CD4-positive, alpha-beta T cell treated with Interleukin-12 subunit alpha and Interleukin-12 subunit beta, for 1 hour (primary cell): ENCODE measurements at places on chromosomes 7 and 10.

DNA sequence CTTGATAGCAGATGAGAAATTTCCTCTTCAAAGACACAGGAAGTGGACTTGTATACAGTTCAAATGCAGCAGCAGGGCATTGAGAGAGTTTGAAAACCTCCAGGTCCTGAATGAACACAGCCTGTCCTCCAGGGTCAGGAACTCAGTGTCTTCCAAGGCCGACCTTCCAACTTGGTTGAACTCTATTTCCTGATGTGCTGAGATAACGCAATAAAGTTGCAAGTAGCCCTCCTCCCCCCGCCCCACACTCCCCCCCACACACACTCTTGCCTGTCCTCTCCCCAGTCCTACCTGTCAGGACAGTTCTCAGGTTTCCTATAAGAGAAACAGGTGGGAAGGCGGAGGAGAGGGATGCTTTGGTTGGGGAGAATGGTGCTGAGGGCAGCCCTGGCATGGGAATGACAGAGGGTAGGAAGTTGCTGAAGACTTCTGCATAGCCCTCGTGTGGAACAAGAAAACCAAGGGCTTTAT, 90.0 kb downstream of the CCDC71L start:
- DNase-seq: no peak

DNA sequence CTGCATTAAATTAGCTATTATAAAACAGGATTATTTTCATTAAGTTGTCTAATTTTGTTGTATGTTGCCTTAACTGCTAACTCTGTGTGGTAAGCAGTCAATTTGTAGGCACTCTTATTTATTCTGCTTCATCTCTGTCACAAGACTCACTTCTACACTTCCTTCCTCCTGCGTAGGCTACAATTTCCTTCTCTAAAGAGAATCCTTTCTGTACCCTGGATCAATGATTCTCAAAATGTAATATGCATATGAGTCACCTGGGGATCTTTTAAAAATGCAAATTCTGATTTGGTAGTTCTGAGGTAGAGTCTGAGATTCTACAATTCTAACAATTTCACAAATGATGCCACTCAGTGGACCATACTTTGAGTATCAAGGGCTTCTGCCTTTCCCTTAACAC, 4.4 kb upstream of the UBE2D1 start:
- no peak for DNase-seq

DNA sequence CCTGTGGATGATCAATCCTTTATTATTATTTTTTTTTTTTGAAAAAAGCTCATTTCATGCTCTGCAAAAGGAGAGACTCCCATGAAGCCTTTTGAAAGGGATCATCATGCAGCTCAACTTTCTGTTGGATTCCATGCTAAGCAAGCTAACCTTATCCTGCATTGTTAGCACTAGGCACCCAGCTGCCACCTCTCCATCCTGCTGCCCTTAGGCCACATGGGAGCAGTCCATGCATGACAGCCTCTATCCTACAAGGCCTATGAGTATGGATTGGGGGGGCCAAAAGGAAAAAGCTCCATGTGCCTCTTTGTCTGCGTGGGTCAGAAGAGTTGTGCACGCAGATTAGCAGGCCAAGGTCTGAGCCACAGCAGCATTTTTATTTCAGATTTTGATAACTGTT, 19.2 kb downstream of the SMNDC1 start:
- no peak for DNase-seq

DNA sequence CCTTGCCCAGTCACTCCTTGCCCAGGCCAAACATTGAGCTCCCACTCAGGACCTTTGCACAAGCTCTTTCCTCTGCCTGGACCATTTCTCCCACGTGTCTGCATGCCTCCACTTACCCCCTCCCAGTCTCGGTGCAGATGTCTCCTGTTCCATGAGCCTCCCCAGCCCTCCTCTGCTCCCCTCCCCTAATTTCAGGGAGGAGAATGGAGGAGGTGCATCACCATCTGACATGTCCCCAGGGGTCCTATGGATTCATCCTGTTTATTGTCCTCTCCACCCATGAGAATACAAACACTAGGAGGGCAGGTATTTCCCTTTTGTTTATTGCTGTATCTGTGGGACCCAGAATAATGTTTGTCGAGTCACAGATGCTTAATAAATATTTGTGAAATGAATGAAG, 8.6 kb upstream of the GRID2IP start:
- no peak for DNase-seq

DNA sequence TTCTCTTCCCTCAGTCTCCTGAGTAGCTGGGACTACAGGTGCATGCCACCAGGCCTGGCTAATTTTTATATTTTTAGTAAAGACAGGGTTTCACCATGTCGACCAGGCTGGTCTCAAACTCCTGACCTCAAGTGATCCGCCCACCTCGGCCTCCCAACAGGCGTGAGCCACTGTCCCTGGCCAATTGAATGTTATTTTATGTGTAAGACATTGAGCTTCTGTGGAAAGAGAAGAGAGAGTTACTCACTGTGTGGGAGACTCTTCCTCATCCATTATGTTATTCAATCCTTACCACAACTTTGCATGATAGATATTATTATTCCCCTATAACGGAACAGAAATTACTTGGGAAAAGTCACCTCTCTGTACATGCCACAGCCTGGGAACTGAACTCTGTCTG, 32.6 kb upstream of the MXI1 start:
- no peak for DNase-seq

- DNase-seq: no peak
These were observed 5.7 kb upstream of the ZC3HAV1L start for GRCh38 chr7:139041378-139042085.

DNA sequence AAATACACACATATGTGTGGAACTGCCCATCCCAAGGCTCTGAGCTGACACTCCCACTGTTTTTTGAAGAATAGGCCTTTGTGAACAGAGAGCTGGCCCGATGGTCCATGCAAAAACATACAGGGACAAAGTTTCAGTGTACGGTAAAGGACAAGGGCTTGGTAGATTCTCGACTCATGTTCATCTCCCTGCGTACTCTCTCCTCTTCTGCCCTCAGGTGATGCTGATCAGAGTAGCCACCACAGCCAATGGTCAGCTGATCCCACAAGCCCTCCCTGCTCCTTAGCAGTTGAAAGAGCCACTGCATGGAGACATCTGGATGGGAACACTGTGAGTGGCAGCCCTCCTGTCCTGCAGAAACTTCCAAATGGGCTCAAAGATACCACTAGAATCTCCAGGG, 23.1 kb upstream of the C10orf71 start:
- no peak for DNase-seq

DNA sequence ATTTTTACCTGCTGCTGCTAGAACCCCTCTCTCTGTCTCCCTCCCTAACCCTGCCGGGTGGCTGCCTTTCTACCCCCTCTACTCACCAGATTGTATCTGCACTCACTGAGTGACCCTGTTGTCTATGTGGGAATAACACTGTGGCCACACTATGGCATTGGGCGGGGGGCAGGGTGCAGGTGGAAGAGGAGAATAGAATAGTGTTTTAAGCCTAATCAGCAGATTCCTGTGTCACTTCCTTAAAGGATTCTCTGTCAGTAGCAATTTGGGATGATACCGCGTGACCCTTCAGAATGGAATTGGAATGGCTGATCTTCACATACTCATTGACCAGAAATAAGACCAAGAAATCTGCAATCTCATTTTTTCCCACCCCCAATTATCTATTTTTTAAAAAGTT, 67.1 kb upstream of the ANKRD1 start:
- no peak for DNase-seq

- peak; percentile 55 for DNase-seq
These were observed 608 bp downstream of the ACHE start for GRCh38 chr7:100894860-100895700.

DNA sequence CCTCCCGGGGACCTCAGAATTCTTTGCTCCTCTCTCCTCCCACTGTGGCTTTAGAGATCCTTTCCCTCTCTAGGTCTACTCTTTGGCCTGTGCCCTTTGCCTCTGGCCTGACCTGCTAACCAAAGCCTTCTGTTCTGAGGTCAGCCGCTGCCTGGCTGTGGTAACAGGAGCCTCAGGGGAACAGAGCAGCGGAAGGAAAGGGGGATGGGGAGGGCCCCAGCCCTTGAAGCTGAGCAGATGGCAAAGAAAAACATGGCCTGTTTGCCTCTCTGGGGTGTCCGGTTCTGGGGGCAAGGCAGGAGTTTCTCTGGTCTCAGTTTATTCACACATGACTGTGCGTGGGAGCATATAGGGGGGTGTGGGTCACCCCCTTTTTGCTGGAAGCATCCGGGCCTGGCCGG, 28.2 kb downstream of the COL26A1 start:
- DNase-seq: peak; percentile 11

DNA sequence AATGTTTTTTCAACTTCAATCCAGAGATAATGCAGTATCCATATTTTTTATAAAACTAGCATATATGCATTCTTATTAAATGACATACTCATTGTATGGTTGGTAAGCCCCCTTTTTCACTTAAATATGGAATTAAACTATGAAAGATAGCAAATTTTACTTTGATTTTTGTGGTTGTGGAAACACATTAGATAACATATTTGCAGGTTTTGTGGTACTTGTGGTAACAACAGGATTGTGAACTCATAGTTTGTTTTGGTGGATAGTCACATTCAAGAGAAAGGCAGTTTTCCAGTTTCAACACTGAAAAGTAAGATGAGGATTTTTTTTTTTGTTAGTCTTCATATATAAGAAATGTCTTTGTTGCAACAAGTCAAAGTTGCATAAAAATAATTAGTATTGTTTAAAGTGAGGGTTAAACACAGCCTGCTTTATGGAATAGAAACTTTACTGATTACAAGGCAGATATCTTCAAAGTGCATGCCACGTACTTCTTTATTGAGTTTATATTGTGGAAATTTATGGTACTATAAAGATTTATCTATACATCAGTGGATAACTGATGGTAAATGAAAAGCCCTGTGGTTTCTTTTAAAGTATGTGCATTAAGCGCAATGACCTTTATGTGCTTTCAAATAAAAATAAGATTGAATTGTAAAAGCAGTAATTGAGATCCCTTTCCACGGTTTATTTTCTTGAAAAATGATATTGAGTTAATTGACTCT, 39.7 kb upstream of the SEMA3D start:
- DNase-seq: no peak

- no peak for DNase-seq
These were observed 1.5 kb downstream of the NIPSNAP2 start for GRCh38 chr7:55965805-55966421.

DNA sequence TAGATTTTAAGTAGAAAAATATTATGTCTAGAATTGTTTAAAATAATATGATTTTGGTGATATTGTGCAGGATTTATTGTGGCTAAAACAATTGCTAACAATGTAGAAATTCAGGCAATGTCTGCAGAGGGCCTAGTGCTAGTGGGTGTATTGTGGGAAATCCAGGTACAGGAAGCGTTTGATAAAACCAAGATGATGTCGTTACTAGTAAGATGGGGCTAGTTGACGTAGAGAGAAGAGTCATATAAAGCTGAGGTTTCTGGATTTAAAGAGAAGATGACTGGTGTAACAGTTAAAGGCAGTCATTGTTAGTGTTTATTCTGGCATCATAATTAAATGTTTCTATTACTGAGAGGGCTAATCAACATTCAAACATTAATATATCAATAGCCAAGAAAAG, 43.5 kb downstream of the ADK start:
- peak; percentile 39 for DNase-seq

GRCh38 chr7:55180963-55181542, 162.2 kb downstream of the EGFR start:
- DNase-seq: no peak
